Stimulated activated CD8-positive, alpha-beta memory T cell treated with anti-CD3 and anti-CD28 coated beads, Interleukin-12 subunit alpha, Interleukin-12 subunit beta, amount 100 ng/mL, for 1 hour (primary cell): ENCODE measurements at places on chromosomes 7 and 10.

DNA sequence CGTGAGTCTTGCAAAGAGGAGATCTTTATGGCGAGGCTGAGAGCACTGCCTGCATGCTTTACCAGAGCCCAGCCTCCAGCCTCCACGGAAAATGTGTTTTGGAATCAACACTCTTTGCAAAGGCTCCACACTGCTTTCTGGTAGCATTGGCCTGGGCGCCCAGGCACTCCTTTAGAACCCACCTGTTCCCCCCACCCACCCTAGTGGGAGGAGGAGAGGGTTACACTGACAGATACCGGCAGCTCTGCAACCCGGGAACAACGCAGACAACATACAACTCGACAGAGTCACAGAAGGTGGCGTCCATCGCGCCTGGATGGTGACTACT, 5.5 kb upstream of the MNX1 start:
- no peak for DNase-seq

- DNase-seq: peak; percentile 66
These were observed 176.2 kb upstream of the ITGB1 start for GRCh38 chr10:33134011-33134751.

DNA sequence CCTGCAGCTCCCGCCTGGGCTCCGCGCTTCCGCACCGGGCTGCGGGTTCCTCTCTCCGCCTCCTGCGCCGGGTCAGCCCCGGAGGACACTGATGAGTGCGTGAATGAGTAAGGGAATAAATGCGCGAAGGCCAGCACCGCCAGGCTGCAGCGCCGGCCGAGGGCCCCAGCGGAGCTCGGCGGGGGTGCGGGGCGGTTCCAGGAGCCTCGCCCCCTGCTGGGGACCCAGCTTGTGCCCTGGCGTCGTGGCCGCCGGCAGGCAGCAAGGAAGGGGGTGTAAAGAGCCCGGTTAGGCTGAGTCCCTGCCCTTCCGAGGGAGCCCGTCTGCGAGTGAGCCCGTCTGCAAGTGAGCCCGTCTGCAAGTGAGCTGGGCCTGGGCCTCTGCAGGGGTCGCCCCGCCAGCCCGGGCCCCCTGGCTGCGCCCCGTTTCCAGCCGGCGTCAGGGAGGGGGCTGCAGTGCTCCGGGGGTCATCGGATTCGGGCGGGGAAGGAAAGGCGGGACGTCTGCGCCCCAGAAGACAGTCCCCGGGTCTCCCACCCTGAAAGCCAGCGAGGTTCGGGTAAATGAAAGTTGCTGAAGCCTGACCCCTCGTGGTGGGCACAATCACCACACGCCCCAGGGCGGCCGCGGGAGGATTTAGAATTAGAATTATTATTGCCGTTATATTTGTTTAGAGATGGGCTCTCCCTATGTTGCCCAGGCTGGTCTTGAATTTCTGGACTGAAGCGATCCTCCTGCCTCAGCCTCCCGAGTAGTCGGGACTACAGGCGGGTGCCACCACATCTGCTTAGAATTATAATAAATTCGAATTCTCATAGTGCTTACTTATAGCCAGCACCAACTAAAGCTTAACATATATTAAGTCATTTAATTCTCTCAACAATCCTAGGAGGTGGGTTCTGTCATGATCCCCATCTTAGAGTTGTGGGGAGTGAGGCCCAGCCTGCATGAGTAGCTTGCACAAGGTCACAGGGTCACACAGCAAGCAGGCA, 8.6 kb upstream of the CRYGN start:
- peak; percentile 67 for DNase-seq

- no peak for DNase-seq
These were observed 83.8 kb downstream of the TEX36 start for GRCh38 chr10:125599194-125599593.

DNA sequence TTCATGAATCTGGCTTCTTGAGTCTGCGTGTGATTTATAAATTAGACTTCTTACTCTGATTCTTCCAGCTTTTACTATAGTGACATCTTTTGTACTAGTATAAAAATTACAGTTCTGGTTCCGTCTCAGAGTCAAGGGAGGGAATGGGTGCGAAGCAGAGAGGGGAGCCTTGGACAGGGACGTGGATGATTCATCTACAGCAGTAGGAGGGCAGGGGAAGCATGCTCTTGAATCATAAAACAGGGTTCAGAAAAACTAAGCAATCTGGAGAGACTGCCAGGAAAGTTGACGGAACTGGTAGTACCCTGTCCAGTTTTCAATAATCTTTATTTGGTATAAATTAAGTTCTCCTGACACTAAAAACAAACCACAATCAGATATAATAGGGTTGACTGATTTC, 58.1 kb downstream of the ITGA8 start:
- DNase-seq: no peak

DNA sequence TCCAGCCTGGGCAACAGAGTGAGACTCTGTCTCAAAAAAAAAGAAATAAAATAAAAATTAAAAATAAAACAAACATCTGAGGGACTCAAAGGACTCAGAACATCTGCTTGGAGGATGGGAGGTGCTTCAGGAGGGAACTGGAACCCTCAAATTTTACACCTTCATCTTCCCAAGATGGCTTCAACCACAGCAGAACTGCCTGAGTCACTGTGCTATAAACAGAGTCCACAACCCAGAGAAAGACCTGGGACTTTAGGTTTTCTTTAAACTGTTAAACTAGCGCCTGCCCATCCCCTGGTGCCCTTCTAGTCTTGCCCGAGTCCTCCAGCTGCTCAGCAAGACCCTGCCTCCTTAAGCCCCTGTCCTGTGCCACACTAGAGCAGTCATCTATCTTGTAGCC, 40.8 kb downstream of the RGS10 start:
- DNase-seq: no peak

DNA sequence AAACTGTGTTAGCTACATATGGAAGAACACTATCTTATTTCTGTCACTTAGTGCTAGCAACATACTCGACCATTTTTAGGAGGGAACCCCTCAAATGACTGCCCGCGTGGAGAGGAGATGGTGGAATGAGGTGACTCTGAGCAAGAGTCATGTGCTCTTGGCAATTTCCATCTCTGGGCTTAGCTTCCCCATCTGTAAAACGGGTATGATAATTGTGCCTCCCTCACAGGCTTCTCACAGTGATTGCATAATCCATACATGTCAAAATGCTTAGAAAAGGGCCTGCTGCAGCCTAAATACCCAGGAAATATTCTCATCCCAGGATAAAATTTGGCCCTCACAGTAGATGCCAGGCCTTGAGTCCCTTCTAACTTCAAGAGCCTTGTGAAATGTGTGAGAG, 86.6 kb downstream of the WDFY4 start:
- no peak for DNase-seq

DNA sequence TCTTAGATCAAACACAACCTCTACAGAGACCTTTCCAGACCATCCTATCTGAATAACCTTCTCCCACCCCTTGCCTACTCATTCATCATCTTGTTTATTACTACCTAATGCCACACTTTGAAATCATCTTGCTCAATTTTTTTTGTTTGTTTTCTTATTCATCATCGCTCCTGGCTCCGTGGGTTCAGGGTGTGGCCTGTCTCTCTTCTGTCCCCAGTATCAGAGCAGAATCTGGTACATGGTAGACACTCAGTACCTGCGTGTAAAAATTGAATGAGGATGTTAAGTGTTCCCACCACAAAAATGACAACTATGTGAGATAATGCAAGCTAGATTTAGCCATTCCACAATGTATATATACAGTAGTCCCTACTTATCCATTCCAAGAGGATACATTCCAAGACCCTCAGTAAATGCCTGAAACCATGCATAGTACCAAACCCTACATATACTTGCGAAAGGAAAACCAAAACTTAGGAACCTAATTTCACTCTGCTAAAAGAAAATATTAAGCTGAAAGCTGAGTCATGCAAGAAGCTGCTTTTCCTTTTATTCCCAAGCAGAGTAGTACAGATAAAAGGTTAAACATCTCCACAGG, 72.1 kb upstream of the SEC61G start:
- DNase-seq: no peak

- no peak for DNase-seq
These were observed 58.4 kb upstream of the HDAC9 start for GRCh38 chr7:18437101-18437500.

- no peak for DNase-seq
These were observed 158.0 kb downstream of the CREB5 start for GRCh38 chr7:28570113-28570969.

DNA sequence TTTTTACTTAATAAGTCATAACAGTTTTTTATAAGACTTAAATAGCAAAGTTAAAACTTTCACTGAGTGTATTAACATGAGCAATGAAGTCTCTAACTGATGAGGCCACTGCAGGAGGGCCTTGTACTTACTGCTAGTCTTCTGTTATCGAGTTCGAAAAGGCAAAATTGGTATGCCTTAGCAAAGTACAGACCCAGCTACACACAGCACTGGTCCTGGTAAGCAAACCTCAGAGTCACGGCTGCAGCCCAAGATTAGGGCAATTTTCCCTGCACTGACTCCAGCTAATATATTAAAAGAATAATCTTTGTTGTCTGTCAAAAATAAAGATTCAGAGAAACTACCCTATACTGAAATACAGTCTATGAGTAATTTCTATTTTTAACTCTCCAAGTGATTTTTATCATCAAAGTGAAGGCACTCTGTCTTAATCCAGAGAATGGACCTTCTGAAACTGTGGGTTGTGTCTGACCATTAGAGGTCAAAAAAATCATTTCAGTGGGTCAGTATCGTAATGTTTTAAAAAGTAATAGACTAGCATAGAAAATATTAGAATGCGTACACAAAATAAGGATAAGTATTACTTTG, 85.7 kb downstream of the HBP1 start:
- no peak for DNase-seq

DNA sequence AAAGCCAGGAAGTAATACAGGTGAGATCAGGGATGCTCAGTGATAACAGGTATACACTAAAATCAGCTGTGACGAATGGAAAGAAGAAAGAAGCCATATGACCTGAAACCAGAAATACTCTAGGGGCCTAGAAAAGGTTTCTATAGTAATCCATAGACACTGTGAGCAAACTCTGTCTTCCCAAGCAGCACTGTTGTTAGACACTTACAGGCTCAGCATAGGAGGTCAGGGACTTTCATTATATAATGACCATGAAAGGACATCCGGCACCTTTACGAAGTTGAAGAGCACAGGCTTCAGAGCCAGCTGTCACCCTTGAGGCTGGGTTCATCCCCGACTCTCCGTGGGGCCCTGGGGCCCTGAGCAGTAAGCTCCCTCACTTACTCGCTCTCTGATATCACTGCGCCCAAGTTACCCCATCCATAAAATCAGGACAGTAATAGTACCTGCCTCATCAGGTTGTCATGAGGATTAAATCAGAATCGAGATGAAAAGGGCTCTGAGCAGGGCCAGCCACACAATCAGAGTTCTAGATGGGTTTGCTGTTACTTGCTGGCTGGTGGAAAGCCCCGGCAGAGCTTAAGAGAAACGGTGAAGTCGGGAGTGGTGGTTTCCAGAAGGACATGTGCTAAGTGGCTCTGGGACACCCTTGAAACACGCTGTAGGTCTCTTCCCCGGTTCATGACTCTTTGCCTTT, 79.5 kb downstream of the ITIH5 start:
- DNase-seq: no peak

- DNase-seq: no peak
These were observed 62.6 kb downstream of the COL13A1 start for GRCh38 chr10:69864321-69864720.

DNA sequence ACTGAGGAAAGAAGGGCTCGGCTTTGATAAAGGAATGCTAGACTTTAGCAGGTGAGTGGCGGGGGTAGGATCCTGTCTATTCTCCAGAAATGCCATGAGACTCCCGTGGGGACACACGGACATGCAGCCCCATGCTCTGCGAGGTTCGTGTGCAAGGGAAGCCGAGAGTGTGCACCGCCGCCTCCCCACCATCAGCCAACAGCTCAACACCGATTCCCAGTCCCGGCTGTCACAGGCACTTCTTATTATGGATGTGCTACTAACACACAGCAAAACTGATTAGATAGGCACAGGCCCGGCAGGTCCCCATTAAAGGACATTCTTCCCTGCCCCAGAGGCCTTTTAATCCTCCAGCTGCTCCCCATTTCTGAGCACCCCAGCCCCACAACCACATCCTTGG, 154.4 kb downstream of the PRKAG2 start:
- DNase-seq: no peak

- DNase-seq: no peak
These were observed 544.2 kb upstream of the PHF14 start for GRCh38 chr7:10429511-10429910.

DNA sequence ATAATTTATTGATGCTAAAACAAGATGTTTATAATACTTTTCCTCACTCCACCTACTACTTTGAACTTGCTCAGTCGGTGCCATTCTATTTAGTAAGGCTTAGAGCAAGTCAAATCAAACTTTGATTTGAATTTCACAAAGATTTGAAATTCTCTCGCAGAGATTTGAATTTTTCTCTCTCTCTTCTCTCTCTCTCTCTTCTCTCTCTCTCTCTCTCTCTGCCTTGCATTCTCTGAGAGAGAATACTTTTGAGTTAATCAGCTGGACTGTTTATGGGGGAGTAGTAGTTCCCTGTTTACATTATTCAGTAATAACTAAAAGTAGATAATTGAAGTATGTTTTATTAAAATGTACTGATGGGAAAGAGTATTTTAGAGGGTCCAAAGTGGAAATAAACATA, 488.5 kb upstream of the ANKRD30A start:
- DNase-seq: no peak

- peak; percentile 18 for DNase-seq
These were observed 143.2 kb upstream of the RET start for GRCh38 chr10:42933448-42934340.

DNA sequence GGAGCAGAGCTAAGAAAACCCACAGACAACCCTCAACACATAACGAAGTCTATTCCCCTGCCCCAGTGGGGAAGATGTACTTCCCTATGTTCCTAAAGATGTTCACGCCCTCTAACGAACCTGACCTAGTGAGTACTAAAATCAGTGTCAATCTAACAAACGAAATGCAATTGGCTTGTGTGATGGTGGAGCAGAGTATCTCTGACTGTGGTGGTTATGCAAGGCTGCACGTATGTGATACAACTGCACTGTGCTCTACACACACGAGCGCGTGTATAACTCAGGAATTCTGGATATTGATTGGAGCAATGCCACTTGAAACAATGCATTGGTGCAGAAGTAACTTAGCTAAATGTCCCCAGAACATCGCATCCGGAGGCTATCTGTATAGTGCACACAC, 1.3 kb downstream of the ANKRD16 start:
- no peak for DNase-seq

GRCh38 chr7:11655642-11656041, 176.4 kb downstream of the THSD7A start:
- no peak for DNase-seq

DNA sequence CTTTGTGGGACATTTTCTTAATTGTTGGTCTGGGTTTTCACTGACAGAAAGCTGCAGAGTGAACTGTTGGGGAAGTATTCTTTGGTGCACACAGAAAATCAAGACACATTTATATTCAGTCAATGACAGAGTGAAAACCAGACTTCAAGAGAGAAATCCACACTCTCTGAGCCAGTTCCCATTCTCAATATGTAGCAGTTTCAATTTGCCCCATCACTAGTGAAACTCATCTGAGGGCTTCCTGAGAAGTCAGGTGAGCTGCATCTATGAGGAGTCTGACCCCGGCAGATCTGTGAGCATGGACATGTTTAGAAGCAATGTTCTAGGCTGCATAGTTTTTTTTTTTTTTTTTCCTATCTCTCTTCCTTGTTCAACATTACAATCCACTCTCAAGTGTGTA, 163.7 kb upstream of the AHR start:
- DNase-seq: no peak
